IPS-NIHi11 (cell line): ENCODE measurements at places on chromosomes 6 and 20.

GRCh38 chr6:157137501-157137900 lies 185.8 kb downstream of the TMEM242 start:
- DNase-seq: no peak

DNA sequence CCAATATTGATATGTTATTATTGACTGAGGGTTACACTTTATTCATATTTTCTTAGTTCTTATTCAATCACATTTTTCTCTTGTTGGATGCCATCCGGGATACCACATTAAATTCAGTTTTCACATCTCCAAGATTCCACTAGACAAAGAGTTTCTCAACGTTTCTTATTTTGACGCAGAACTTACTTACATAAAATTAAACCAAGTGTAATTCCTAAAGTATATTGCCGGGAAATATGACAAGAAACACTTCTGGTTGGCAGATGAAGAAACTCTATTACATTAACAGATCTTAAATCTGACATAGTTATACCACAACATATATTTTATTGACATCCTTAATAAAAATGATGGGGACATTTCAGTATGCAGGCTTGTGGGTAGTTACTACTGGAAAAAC lies 47.3 kb upstream of the THBS2 start:
- DNase-seq: no peak

DNA sequence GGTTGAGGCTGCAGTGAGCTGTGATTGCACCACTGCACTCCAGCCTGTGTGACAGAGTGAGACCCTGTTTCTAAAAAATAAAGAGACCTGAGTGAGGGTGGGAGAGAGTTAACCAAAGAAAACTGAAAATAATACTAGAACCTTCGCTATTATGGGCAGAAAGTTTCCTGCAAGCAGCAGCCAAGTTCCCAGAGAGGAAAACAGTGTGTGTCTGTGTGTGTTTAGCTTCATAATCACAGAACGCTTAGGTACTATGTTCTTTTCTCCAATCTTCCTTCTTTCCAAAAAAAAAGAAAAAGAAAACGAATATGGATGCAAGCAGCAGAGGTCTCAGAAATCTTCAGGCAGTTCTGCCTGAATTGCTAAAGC lies 170.0 kb downstream of the LY86 start:
- no peak for DNase-seq

DNA sequence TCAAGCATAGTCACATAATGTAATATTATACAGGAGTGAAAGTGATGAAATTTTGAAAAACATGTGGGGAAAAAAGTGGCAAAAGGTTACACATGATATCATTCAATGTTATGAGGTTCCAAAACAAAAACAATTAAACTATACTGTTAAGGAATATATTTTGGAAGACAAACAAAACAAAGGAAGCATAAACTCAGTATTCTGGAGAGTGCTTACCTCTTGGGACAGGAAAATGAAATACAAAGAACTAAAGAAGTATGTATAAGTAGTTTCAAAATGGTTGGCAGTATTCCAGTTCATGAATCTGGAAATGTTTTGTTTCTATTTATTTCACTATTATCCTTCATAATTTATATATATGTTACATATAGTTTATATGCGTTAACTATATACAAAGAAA lies 213.5 kb downstream of the MOXD1 start:
- DNase-seq: no peak

DNA sequence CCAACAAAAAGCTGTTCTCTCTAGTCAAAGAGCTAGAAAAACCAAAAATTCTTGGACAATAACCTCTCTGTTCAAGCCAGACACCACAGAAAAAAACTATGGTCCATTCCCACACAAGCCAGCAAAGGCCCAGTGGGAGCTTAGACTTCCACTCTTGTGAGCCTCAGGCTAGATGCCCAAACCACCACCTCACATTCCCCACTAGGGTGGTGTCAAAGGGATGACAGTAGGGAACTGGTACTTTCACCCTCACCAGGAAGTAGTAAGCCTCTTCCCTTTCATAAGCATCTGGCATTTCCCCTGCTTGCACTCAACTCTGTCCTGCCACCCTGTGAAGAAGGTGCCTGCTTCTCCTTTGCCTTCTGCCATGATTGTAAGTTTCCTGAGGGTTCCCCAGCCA lies 58.4 kb upstream of the RNF217 start:
- DNase-seq: no peak

- peak; percentile 87 for DNase-seq
Measured at GRCh38 chr6:84764332-84765049, at the start of gene TBX18. TBX18 (minus strand) TSS chr6:84764598; CDS start chr6:84764181, 417 bp downstream.

DNA sequence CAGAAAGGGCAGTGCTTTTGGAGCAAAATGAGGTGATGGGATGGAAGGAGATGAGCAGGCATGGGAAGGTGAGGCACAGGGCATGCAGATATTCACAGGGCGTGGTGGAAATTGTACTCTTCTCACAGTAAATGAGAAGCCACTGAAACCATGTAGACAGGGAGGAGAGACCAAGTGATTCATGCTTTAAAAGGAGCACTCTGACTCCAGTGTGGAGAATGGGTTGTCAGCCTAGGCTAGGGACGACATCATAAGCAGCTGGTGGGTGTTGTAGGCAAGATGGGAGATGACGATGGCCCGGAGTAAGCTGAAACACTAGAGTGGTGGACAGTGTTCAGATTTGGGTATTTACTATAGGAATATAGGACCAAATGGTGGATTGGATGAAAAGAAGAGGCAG lies 18.4 kb downstream of the PDE7B start:
- no peak for DNase-seq

- no peak for DNase-seq
Measured at GRCh38 chr20:21342656-21343345, 39.7 kb downstream of the XRN2 start.
